D721Med (cell line): ENCODE measurements at places on chromosomes 3 and 15.

GRCh38 chr3:30302027-30302426 lies 304.4 kb upstream of the TGFBR2 start:
- DNase-seq = no peak

DNA sequence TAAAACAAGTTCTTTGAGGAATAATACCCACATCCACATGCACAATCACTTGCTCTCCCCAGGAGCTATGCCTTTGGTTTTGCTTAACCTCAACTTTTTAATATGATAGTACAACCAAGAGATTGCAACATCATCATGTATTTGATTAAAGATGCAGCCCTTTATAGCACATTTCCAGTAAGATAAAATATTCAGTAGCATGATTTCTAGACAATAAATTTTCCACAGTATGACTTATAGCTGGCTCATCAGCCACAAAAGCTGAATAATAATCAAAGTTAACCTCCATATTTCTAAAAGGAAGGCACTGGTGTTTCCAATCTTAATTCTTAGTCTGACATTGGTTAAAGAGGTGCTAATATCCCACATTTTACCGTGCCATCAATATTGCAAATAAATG lies 622.5 kb downstream of the TBL1XR1 start:
- no peak for DNase-seq

- DNase-seq = no peak
Observed at GRCh38 chr3:106810300-106810875, 566.9 kb upstream of the CCDC54 start.

DNA sequence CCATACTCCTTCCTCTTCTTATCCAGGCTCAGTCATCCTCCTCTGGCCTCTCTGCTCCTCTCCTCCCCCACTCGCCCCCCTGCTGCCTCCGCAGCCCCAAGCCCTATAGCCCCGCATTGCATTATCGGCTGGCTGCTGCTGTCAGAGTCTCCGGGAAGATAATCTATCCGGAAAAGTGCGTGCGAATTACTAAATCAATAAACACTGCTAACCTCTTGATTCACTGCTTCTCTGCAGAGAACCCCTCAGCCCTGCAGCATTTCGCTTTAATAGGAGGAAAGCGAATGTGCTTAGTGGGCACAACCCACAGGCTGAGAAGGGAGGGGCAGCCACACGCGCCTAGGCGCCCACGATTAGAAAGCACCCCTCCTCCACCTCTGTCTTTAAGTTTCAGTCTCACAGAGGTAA lies 167.6 kb downstream of the ABHD5 start:
- DNase-seq = no peak

DNA sequence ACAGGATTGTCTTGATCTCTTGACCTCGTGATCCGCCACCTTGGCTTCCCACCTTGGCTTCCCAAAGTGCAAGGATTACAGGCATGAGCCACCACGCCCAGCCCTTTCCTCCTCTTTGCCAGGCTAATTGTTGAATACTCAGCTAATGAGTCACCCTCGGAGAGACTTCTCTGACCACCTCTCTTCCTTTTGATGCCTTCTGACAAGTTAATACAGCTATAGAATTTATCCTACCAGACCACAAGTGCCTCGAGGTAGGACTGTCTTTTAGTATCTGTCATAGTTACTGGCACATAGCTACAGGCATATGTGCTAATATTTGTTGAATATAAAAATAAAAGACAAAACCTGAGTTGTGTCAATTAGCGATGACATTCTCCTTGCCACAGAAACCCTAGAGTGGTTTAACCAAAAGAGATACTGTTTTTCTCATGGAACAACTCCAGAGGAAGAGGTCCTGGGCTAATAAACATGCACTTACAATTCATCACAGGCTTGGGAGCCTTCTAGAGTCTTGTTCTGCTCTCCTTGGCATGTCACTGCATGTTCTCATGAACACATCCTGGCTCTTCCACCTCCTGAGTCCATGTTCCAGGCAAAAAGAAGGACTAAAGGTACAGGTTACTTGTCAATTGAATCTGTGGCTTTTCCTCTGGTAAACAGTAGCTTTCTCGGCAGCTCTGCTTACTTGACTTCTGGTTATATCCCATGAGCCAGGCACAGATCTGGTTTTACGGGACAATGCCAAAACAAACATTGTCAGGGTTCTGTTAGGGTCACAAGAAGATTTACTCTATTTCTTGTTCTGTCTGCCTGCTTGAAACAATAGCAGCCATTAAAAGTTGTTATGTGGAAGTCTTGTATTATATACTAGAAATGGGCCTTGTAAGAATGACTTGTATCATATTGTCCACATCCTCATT lies 332.3 kb downstream of the THSD4 start:
- DNase-seq = no peak

DNA sequence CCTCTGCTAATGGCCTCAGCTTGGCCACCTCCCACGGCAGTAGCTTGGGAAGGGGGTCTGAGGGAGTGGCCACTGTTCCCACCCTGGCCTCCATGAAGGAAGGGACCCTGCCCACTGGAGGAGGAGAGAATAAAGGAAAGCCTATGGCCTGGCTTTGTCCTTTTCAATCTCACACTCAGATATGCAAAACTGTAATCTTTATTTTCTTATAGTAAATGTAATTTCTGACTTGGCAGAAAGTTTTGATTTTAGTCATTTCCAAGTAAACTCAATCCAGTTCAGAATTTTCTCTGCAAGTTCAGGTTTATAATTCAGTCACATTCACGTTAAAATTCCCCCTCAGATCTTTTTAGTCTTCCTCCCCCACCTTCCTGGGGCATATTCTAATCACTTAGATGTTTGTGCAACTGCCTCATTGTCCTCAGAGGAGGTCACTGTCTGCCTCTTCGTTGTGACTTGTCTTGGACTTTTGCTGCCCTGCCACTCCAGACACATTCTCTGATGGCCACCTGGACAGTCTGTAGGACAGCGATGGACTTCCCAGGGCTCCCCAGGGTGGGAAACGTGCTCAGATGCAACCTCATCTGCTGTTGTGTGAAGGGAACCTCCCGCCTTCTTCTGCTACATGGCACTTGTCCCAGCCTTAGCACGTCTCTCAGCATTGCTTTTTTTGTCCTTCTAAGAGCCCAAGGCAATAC lies 222.8 kb upstream of the TBL1XR1 start:
- DNase-seq = no peak

DNA sequence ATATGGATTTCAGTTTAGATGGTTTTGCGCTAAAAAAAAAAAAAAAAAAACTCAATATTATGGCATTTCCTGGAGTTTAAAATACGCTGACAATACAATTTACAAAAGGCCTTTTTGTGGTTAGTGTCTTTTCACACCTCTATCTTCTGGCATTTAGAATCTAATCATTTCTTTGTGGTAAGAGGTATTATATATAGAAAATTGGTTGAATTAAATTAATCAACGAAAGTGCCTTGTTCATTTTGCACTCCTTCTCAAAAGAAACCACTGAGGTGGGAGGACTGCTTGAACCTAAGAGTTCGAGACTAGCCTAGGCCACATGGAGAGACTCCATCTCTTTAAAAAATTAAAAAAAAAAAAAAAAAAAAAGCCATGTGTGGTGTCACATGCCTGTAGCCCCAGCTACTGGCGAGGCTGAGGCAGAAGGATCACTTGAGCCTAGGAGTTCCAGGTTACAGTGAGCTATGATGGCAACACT lies 90.0 kb upstream of the ICE2 start:
- DNase-seq = no peak

DNA sequence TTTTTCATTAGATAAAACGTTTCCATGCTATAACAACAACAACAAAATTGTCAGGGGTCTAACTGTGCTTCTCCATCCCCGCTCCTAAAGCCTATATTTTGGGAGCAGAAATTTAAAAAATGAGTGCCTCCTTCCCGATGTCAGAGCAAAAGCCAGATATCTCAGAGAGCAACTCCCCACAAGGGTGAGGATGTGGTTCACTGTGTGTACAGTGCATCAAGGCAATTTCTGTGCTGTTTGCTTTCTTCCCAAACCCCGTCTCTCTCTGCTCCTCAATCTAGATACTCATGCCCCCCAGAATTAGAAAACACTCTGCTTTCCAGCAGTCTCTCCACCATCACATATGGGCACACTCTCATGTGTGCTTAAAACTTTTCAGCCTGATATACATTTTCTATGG lies 76.7 kb upstream of the MBNL1 start:
- DNase-seq = no peak

GRCh38 chr15:62112616-62113593 lies 46.1 kb downstream of the C2CD4A start:
- DNase-seq = no peak

DNA sequence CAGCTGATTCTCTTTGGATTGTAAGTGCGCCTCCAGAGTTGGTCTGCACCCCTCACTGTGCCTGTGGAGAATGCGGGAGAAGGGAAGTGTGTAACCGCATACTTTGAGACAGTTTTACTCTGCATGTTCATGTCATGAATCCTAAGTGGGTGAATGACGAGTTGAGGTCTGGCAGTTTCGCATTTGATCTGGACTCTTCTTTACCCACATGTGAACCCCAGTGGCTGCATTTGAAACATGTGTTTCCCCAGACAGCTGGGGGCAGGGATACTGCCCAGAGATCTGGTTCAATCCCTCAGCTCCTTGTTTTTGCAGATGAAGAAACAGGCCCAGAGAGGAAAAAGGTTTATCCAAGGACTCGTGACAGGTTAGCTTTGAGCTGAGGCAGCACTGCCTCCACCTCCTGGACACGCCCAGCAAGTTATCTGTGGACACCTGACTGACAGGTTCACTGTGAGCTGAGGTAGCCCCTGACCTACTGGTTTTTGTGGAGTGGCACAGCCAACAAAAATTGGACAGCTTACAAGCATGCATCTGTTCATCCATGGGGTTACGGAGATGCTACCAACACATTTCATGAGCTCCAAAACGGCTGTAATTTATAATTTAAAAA lies 207.3 kb downstream of the XXYLT1 start:
- no peak for DNase-seq

GRCh38 chr3:164459521-164460151 lies 618.7 kb downstream of the SI start:
- DNase-seq = no peak

GRCh38 chr3:187719628-187720336 lies 17.4 kb upstream of the RTP2 start:
- DNase-seq = no peak

- DNase-seq = no peak
Observed at GRCh38 chr15:75663931-75664421, 16.3 kb downstream of the SNX33 start.

DNA sequence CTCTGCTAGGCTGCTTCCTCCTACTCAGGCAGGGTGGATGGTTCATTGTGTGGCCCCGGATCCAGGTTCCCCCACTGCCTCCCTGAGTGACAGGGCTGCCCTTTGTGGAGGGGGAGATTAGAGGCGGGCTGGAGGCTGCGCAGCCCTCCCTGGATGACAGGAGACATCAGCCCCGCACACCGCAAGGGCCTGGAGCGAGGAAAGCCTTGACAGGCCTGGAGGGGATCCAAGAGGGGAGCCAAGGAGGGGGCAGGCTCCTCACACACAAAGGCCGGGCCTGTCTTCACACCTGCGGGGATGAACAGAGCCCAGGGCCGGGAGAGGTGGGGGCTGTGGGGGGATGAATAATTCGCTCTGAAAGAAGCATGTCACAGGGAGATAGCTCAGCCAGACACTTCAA lies 72.9 kb downstream of the RPN1 start:
- no peak for DNase-seq

- DNase-seq = no peak
Observed at GRCh38 chr3:38490281-38491030, 5.7 kb upstream of the EXOG start.

DNA sequence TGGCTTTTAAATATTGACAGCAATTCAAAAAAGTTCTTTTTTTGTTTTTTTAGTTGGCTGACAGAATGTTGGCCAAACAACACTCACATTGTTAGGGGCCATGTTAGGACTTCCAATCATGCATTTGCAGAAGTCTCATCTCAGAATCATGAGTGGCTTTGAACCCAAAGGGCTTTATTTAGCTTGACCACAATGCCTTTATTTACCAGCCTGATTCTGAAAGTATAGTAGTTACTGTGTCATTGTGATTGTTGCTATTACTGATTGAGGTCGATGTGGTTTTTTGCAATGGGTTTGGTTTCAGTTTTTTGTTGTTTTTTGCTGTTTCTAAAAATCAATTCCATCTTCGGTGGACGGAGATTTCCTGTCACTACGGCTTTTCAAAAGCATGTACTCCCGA lies 7.2 kb downstream of the GLDN start:
- no peak for DNase-seq

DNA sequence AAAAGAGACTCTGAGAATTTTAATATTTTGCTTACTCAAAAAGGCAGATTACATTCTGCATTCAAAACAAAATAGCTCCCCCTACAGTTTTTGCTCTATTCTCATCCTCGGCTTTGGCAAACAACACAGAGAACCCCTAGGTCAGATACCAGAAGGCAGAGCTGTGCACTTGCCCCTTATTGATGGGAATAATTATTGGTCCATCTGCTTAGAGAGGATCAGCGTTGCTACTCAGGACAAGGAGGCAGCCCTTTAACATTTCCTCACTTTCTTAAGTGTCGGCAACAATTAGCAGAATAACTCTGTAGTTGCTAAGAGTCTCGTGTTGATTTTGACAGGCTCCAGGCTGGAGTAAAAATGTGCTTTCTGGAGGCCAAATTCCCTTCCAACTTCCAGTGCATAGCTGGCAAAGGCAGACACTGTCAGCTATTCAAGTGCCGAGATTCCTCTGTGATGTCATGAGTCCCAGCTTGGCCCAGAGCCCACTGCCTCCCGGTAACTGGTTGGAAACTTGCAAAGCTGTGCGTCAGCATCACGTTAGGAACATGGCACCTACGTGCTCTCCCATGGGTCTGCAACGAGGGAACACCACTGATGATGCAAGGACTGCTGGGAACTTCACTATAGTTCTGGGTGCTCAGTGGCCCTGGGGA lies 482.7 kb upstream of the ADAMTS9 start:
- DNase-seq = no peak

- DNase-seq = no peak
Observed at GRCh38 chr3:180693656-180694055, 14.4 kb upstream of the CCDC39 start.

DNA sequence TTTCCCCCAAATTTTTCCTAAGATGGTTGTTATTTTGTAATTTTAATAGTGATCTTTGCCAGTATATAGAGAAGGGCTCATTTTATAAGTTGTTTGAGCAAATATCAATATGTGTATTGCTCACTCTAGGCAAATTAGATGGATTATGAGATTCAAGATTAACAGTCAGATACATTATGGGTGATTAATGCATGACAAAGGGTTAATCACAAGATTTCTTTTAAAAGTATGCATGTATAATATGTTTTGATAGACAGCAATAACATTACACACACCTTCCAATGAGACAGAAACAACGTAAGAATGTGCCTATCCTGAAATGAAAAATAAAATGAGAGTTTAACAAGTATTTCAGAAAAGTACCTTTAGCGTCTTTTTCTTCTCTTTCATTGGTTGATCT lies 547.6 kb upstream of the AGTR1 start:
- no peak for DNase-seq

DNA sequence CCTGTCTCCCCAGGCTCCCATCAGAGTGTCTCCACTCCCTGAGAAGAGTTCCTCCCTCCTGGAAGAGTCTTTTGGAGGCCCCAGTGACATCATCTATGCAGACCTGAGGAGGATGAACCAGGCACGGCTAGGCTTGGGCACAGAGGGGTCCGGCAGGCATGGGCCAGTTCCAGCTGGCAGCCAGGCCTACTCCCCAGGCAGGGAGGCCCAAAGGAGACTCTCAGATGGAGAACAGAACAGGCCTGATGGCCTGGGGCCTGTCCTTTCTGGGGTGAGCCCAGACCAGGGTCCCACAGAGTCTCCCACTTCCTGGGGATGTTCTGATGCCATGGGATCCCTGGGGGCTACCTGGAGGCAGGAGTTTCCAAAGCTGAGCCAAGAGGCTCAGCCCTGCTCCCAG lies 8.5 kb downstream of the SH2D7 start:
- no peak for DNase-seq

GRCh38 chr3:171336406-171336805 lies 123.8 kb downstream of the TNIK start:
- DNase-seq = no peak
